ENCODE measurements at places on chromosomes 2 and 18. TPM values are rescaled to one million over a fixed set of nuclear protein-coding genes. Genes with fewer than 3 reads are reported as not detected.

The SATB2 gene
- total RNA-seq, result 316 TPM

The KANSL1L gene
- 22.9 TPM for total RNA-seq

The KYNU gene
- 1.2 TPM for total RNA-seq

The FBXO41 gene
- 10.0 TPM for total RNA-seq

The MAP3K19 gene
- total RNA-seq, result not detected

DNA sequence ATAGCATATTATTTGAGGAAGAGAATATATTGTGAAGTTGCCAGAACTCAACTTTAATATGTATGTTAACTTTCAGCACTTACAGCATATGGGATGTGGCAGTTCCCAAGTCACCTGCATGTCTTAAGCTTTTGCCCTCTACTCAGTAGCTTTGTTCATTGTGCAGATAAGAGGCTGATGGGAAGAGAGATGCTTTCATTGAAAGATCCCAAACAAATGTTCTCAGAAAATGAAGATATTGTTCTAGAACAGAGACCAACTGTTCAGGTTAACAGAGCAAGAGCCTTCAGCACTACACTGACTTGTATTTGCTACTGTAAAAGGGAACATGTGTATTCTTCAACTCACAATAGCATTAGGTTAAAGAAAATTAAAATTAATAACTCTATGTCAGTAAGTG lies 28.1 kb downstream of the GAREM1 start:
- DNase-seq, result no peak

DNA sequence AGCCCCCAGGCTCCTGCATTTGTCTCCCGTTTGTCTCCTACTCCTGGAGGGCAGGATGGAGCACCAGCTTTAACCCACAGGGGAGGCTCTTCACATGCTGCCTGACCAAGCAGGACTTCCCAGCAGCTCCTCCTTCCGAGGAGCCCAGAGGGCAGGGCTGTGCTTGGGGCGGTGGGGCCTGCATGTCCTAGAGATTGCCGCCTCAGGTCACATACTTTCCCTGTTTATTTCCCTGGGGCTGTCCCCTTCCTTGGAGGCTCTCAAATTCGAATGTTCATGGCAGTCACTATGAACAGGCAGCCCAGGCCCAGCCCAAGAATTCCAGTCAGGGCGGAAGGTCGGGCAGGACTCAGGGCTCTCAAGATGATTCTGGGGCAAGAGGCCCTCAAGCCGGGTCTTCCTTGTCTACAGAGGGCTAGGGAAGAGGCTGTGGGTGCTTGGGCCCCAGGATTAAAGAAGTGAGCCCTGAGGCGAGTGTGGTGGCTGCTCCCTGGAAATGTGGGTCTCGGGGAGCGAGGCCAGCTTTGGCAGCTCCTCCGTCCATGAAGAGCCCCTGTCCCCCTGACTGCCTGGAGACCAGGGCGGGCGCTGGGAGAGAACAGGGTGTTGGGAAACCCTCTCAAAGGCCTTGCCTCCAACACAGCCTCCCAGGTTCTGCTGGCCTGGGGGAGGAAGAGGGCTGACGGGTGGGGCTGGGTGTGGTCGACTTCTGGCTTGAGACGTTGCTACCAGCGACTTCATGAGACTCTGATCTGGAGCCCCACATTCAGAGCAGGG lies 48.9 kb upstream of the HPCAL1 start:
- DNase-seq, result no peak

GRCh38 chr2:239092571-239093294 lies 244.8 kb downstream of the TWIST2 start:
- no peak for DNase-seq

- DNase-seq, result no peak
Observed at GRCh38 chr2:162085090-162085891, 11.3 kb upstream of the DPP4 start.

Data from transverse colon (tissue), 4 donors.